ENCODE measurements at places on chromosomes 3 and 15. TPM values are rescaled to one million over a fixed set of nuclear protein-coding genes. Genes with fewer than 3 reads are reported as not detected.

DNA sequence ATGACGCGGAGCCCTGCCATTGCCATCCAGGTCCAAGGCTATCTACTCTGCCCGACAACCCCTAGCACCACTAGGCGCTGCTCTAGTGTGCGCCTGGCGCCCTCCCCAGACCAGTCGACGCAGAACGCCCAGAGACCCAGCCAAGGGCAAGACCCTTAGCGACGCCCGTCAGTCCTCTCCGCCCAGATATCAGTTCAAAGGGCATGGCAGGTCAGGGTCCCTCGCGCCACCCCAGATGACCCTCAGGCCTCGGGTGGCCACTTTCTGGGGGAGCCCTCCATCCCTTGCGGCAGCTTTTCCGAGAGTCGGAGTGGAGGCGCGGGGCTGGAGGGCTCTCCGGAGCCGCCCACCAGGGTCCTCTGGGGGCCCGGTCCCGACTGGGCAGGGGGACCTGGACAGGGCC is 371 bp upstream of the CLSTN2 start:
- no peak for DNase-seq

DNA sequence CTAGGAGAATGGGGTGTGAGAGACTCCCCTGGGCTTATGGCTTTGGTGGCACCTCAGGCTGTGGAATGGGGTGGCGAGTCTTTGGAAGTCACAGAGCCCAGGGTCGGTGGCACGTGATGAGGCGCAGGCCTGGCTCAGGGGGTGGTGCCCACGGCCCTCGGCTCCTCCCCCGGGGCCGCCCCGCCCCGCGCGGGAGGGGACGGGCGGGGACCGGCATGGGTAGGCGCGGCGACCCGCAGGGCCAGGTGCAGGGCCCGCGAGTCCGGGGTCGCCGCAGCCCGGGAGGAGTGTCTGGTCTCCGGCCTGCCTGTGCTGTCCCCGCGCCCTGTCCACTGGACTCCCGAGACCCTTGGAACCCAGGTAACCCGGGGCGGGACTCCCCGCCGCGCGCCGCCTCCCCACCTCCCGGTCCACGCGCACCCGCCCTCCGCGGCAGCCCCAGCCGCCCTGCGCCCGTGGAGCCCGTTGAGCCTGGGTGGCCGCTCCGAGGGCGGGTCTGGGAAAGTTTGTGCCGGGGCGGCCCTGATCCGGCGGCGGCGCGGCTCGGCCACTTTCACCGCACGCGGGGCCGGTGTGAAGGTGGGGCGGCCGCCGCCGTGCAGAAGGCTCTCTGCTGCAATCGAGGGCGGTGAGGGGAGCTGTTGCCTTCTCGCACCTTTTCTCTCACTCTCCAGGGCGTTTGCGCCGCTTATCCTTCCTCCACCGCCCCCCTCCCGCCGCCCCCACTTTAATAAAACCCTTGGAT is at the start of gene PAQR5:
Gene PAQR5, plus strand, starts transcription at position 216 of the 745 bp plus-strand sequence. CDS start 61,169 bp downstream, outside the sequence.
- peak; percentile 15 for DNase-seq

DNA sequence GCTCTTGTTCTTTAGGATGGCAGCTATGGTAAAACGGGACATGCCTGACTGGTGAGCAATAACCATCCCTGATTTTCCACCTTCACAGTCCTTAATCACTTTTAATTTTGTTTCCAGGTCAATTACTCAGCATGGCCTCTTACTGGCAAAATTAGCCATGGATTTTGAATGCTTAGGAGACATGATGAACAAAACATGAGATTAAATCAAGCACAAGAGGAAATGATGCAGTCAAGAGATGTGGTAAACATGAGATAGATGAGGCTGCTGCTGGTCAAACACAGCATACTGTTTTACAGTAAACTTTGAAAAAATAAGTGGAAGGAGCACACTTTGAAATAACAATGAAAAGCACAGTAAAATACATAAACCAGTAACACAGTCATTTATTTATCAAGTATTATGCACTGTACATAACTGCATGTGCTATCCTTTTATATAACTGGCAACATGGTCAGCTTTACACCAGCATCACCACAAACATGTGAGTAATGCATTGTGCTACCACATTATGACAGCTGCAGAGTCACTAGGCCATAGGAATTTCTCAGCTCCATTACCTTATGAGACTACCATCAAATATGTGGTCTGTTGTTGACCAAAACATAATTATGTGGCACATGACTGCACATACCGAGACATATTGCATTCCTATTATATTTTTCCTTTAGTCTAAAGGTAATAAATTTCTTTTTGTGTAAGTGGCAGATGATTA is 30.1 kb upstream of the ZNF502 start:
- no peak for DNase-seq

DNA sequence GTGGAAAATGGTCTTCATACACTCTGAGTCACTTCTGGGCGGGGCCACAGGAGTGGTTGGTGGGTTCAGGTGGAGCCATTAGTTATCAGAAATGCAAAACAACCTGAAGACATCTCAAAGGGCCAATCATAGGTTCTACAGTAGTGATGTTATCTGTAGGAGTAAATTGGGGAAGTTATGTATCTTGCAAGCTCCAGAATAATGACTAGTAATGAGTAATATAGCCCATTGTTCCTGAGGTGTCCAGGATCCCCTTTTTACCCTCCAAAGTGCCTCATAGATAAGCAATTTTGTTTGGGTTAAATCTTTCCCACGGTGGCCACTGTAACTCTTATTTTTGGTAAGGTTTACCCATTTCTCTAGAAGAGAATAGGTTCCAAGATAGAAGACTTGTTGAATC is 91.7 kb downstream of the PIK3R4 start:
- no peak for DNase-seq

DNA sequence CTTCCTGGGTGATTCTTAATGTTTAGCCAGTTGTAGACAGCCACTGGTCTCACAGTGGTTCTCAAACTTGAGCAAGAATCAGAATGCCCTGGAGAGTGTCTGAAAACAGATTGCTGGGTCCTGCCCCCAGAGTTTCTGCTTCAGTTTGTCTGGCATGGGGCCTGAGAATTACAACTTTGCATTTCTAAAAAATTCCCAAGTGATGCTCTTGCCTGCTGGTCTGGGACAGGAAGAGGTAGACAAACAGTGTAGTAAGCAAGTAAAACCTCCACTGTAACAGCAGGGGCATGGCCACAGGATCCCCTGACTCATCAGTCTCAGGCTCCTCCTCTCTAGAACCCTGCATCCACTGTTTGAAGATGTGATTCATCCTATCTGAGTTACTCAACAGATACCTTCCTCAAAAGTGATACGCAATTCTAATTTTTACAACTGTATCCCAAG is 36.5 kb downstream of the DZIP1L start:
- DNase-seq = no peak

DNA sequence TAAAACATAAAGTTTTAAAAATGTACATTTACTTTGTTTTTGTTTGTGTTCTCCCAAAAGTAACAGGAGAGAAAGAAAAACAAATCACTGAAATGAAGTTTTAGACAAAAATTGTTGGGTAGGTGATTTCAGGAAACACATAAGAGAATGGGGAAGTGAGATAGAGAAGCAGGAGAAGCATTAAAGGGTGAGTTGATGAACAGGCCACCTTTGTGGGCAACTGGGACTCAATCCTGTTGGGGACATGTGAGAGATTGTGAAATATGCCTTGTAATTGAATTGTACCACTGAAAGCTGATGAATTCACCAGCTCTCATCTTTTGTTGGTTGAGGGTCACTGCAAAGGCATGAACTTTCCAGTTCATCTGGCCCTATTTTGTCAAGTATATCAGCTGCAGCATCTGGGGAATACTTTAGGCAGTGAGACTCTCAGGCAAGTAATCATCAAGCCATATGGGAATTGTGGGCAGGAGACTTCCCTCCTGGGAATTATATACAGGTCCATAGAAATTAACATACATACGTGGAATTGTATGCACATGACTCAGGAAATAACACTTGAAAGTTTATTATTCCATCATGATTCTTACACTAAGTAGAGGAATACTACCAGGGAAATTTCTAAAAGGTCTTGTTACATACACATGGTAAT is 181.0 kb downstream of the ZBBX start:
- DNase-seq = no peak

DNA sequence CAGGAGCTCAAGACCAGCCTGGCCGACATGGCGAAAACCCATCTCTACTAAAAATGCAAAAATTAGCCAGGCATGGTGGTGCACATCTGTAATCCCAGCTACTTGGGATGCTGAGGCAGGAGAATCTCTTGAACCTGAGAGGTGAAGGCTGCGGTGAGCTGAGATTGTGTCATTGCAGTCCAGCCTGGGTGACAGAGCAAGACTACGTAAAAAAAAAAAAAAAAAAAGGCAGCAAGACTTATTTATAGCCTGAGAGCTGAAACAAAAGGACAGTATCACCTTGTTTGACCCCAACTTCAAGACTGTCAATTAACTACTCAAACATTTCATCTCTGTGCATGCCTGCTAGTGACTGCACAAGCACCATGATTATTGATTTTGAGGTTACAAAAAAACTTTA is 478.9 kb upstream of the GBE1 start:
- DNase-seq = no peak

GRCh38 chr15:85514413-85514812 is 134.0 kb downstream of the AKAP13 start:
- DNase-seq = no peak

GRCh38 chr3:132399054-132399929 is 18.0 kb upstream of the DNAJC13 start:
- DNase-seq = peak; percentile 30

- DNase-seq = no peak
Observed at GRCh38 chr3:110528305-110529121, 543.1 kb upstream of the NECTIN3 start.

DNA sequence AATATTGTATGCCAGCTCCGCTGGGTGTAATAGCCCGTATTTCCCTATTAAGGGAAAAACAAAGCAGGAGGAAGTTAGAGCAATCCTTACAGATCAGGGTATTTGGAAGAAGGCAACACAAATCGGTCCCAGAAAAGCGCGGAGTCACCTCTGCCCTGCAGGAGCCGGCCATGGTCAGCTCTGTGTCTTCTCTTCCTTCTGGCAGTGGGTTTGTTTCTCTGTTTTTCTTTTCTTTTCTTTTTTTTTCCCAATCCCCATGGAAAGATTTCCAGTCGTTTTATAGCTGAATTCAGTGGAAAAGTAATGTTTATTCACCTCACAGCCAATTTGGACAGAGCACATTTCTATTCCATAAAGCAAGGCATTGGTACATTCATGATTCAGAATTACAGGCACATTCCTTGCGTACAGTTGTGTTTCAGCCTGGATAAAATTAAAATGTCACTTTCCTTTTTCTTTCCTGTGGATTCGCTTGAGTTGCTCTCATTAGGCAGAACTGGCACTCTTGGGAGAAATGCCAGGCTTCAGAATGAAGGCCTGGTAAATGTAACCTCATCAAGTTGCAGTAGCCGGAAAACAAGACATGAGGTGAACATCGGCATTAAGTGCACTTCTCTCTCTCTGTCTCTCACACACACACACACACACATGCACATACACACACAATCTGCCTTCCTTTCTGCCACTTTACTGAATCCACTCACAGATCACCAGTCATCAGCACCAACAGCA is 204.5 kb upstream of the UBE2E1 start:
- no peak for DNase-seq

GRCh38 chr3:52820736-52821135 is 9.7 kb downstream of the ITIH4 start:
- no peak for DNase-seq

DNA sequence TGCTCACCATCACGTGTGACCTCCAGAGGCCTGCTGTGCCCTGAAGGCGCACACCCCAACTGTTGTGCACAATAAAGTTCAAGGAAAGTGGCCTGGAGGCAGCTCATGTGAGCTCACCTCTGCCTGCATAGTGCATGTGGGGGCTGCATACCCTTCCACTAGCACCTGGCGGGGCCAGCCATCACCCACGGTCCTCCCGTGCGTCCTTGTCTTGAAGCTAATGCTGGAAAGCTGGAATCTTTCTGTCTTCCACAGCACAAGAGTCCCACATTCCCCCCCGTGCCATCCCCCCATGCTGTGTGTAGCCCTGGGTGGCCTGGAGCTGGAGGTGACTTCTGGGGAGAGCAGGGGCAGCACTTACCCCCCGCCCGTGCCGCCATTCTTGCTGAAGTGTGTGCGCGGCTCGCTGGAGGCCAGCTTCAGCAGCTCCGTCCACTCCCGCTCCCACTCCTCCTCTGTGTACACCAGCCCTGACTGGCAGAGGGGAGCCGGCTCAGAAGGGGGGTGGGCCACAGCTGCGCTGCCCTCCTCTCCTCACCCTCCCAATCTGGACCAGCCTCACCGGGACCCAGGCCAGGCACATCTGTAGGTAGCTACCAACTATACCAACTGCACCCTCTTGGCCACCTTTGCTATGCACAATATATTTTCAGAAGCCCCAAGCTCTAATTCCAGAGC is 199.5 kb downstream of the KLF13 start:
- DNase-seq = no peak

A4GNT gene
- not detected for total RNA-seq

CCR3 gene
- not detected for total RNA-seq
